ENCODE measurements at places on chromosomes 12 and 14. TPM values are rescaled to one million over a fixed set of nuclear protein-coding genes. Genes with fewer than 3 reads are reported as not detected.

Gene GALNT8
- not detected for total RNA-seq

Gene POLE2
- total RNA-seq: 14.0 TPM

Gene TMEM119
- 0.06 TPM for total RNA-seq

Gene GEMIN2
- 21.1 TPM for total RNA-seq

Gene SLCO1A2
- 0.11 TPM for total RNA-seq

Gene SLC25A47
- not detected for total RNA-seq

Gene FITM1
- not detected for total RNA-seq

Gene PMEL
- 0.57 TPM for total RNA-seq
